GM04503 (cell line): ENCODE measurements at places on chromosomes 1 and 21.

- no peak for DNase-seq
These were observed 250.0 kb downstream of the FOXD2 start for GRCh38 chr1:47687631-47688460.

DNA sequence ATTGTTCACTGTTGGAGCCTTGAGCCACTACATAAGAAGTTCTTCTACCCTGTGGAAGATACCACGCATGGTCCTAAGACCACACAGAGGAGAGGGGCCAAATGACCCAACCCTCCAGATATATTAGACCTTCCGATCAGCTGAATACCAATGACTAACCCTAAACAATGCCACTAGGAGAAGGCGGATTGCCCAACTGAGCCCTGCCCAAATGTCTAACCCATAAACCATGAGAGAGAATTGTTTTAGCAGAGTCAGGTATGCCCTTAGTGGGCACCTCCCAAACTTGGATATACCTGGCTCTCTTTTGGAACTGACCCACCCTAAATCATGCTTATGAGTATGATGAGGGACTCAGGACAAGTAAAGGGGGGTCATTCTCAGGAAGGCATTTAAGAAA, 12.3 kb downstream of the SMG5 start:
- DNase-seq, result no peak

DNA sequence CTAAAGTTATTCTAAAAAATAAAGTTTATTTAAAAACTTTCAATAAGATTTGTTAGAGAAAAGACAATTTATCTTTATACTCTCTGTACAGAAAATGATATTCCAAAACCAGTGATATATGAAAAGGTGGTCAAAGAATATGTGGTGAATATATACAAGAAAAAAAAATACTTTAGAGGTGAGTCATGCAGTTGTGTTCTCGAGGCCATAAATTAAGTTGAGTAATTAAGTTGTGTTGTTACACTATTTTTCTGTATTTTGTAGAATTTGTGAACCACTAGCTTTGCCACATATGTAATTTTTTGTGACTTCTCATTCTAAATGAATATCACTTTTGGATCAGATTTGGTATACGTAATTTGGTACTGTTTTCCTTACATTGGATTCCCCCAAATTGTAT, 23.6 kb upstream of the DUSP10 start:
- DNase-seq, result no peak

GRCh38 chr21:34583926-34584563, 30.9 kb downstream of the RCAN1 start:
- no peak for DNase-seq

DNA sequence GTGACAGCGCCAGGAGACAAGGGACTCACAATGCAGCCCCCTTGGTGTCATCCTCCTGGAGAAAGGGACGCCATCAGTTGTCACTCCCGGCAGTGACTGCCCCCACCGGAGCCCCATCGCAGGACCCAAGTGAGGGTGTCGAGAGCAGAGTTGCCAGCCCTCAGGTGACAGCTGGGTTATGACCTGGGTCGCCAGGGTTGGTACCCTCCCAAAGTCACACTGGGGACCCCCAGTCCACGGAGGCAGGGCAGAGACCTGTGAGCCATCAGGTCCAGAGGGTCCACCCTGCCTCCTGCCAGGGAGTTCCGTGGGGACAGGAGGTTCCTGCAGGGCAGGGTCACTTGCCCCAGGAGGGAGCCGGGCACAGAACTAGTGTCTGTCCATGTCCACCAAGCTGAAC, 78.2 kb upstream of the IFFO2 start:
- DNase-seq, result no peak

GRCh38 chr1:200483491-200484143, 73.8 kb upstream of the ZNF281 start:
- peak; percentile 84 for DNase-seq

- no peak for DNase-seq
These were observed 8.3 kb downstream of the CYB5RL start for GRCh38 chr1:54191525-54191924.
